ENCODE measurements at places on chromosomes 7 and 10.

GRCh38 chr10:89744026-89744425, 42.6 kb downstream of the KIF20B start:
- DNase-seq: no peak

DNA sequence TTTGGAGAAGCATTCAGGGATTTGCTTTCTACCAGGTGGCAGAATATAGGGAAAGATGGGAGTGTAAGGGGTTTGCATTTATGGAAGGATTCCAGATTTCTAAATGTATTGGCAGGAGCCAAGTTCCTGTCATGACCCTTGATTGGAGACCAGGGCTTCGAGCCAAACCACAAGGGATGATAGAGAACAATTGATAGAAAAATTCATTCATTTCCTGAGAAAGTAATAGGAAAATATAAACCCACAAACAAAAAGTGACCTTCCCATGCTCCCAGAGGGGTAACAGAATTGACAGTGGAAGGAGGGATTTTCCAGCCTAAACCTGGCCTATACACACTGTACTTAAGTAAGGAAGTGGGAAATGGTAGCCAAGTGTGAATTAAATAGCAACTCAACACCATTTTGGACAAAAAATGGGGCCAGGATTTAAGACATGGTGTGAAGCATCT, 22.4 kb upstream of the IFIT2 start:
- DNase-seq: no peak

DNA sequence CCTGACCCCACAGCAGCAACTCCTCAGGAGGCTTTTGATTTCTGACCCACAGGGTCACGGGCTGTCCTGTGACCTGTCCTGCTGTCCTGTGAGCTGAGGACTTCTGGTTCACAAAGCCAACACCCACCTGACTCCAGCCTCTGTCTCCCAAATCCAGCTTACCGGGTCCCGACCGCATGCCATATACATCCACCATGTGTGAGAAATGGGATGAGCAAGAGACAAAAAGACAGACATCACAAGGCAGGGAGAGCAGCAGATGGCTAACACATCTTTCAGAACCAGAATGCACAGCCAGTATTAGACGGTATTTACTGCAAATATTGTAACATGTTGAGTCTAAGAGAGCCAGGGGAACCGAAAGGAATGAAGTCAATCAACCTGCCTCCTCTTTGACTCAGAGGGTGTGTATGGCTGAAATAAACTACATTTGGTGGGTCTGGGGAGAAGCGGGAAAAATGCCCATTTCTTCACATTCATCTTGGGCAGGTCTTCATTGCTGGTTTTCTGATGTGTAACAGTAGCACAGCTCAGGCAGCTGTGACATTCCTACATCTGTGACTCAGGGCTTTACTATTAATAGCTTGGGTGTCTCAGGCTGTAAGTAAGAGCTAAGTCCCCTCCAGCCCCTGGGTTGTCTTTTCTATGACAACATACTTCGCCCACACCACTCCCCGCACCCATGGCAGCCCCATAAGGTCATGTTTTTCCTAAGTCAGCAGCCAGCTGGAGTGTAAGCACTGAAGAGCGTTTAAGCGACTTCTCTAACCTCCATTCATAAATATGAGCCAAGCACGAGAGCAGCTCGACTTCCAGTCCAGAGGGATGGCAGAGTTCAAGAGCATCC, 25.0 kb downstream of the ABLIM1 start:
- no peak for DNase-seq

GRCh38 chr7:119482209-119482608, 790.8 kb upstream of the KCND2 start:
- DNase-seq: peak; percentile 2

DNA sequence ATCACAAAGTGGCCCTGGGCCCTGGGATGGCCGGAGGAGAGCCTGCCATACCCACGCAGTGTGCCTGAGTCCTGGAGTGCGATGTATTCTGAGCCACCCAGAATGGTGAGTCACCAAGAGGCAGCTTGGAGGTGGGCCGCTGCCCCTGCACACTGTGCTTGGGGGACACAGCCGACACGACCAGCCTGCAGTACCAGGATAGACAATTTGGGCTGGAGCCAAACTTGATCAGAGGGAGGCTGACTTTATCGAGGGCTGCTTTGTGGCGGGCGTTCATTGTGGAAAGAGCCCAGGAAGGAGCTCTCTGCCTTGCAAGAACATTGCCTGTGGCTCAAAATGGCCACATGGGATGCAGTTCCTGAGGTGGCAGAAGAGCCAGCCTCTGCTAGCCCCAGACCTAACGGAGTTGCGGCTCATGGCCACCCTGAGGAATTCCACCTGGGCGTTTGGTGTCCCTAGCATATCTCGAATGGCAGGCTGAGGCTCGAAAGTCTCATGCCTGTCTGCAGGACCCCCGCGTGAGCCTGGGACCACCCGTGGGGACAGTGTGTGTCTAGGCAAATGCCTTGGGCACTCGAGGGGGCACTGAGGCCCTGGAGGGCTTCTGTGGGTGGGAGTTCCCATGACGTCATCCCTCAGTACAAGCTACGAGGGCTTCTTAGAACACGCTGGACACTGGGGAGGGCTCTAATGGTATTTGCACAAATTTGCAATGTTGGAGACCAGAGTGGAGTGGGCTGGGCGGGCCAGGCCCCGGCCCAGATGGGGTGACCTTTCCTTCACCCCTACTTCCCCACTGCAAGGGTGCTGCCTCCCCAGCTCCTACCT, 79.7 kb downstream of the LHPP start:
- DNase-seq: no peak

- no peak for DNase-seq
These were observed 10.3 kb upstream of the INSIG1 start for GRCh38 chr7:155287284-155287935.

- DNase-seq: no peak
These were observed 3.5 kb downstream of the ELMO1 start for GRCh38 chr7:37445064-37445723.

DNA sequence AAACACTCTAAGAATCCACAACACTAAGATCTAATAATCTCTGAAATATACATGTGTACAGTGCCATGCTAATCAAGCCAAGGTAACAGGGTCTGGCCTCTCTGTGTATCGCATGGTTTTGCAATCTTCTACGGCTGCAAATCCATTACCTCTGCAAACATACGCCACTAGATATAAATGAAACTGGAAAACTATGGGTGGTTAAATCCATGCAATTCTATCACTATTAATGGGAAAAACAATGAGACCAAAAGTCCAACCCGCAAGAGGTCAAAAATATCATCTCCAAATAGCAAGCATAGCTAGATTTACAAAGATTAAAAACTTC, 23.0 kb downstream of the SGCE start:
- no peak for DNase-seq

GRCh38 chr10:94143261-94143660, 149.5 kb downstream of the PLCE1 start:
- no peak for DNase-seq

DNA sequence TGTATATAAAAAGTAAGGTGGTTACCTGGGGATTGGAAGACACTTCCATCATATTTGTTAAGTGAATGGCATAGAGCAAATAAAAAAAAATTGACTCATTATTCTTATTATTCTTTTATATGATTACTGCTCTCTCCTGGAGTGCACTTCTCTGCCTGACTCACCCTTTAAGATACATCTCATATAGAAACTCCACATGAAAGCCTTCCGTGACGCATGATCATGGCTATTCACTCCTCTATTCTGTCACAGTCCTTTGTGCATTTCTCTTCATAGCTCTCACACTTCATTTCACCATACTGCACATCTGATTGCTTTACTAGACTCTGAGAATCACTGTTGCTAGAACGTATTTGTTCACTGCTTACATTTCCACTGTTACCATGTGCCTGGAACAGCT, 597.3 kb downstream of the CNTNAP2 start:
- no peak for DNase-seq

GRCh38 chr10:82429302-82429701, 554.3 kb downstream of the NRG3 start:
- DNase-seq: no peak

DNA sequence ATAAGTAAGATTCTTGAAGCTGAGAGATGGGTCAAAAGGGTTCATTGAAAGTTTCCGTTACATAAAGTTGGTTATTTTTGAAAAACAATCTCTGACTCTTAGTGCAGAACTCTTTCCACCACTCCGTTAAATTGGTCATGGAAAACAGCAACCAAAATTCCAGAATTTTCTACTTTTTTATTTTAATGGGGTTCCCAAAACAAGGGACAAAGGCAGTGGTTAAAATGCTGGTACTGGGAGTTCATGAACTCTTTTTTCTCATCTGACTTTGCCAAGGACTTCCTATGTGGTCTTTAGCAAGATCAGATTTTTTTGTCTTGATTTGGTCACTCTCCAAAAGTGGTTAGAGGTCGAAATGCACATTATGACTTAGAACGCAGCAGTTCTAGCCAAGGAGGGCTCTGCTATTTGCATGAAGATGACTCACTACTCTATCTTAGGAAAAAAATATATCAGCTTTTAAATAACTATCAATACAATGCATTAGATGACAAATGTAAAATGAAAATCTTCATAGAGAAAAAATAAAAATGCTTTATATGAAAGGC, 145.7 kb downstream of the REEP3 start:
- DNase-seq: peak; percentile 36

DNA sequence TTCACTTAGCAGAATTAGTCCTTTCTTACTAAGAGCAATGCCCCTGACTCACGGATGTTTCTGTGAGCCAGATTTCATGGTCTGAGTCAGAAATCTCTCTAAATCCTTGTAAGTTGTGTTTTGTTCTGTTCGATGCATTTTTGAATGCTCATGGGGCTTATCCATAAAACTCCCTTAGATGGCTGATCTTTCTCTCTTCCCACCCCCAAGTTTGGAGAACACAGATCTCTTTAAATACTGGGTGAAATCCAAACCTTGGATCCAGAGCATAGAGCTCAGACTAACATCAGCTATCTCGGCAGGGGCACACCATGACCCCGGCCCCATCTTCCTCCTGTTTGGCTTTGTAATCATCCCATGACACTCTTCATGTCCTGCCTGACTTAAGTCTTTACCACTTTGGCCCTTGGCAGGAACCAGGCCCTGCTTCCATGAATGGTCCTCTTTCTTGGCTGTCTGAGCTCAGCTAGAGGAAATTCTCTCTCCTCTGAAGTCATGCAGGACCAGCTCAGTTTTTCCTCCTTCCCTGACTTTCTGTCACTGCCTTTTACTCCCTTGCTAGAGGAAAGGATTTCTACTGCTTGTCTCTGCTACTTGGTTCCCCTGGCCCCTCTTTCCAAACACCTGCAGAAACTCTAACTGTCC, 120.4 kb upstream of the RAB11FIP2 start:
- no peak for DNase-seq

Data from activated CD4-positive, alpha-beta T cell treated with anti-CD3 and anti-CD28 coated beads, Interleukin-2, Interleukin-6, amounts not matched to agents 100 ng/mL and 50 ng/mL, durations not matched to agents 16 hours and 8 hours (primary cell).